Panc1 (cell line): ENCODE measurements at places on chromosomes 11 and 22. TPM values are rescaled to one million over a fixed set of nuclear protein-coding genes. Genes with fewer than 3 reads are reported as not detected.

GRCh38 chr11:123129920-123130319 is 65.1 kb downstream of the CLMP start:
- no peak for DNase-seq

GRCh38 chr22:19674929-19675253 is 39.4 kb upstream of the SEPTIN5 start:
- DNase-seq: no peak

DNA sequence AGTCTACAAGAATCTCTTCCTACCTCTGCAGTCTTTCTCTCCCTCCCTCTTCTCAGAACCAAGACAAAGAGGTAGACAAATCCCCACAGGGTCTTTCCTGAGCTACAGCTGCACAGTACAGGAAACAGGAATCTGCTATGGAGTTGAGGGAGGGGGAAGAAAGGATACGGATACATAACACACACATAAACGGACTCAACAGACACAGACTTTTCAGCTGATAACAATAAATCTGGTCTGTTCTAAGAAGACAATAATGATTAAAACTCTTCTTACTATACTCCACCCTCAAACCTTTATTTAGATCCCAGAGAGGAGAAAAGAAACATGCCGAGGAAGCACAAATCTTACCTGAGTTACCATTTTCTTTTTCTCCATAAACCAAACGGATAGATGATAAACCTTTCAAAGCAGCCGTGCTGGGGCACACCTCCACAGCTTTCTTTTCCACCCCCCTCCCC is 122.2 kb downstream of the APOL5 start:
- DNase-seq: no peak

DNA sequence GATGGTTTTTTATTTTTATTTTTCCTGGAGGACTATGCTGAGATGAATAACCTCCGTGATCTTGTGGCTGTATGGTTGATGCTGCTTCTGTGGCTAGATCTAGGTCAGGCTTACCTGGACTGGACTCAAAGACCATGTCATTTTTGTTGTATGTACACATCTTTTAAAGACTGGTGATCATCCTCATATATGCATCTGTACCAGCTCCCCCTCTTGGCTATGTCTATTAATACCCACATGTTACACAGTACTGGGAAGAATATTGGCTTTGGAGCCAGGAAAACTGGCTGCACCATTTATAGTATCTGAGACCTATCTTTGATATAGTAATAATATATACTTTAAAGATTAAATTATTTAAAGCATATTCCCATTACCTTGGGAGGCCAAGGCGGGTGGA is 18.4 kb upstream of the PITPNB start:
- DNase-seq: no peak

- DNase-seq: no peak
These were observed at the start of gene NCF4 for GRCh38 chr22:36860821-36861659. TSS of gene NCF4 (plus strand) at chr22:36861006. CDS start at chr22:36861172, 166 bp downstream.

GRCh38 chr11:10382518-10382917 is 72.5 kb upstream of the AMPD3 start:
- no peak for DNase-seq

GRCh38 chr11:14669958-14670357 is 26.4 kb downstream of the PDE3B start:
- no peak for DNase-seq

DNA sequence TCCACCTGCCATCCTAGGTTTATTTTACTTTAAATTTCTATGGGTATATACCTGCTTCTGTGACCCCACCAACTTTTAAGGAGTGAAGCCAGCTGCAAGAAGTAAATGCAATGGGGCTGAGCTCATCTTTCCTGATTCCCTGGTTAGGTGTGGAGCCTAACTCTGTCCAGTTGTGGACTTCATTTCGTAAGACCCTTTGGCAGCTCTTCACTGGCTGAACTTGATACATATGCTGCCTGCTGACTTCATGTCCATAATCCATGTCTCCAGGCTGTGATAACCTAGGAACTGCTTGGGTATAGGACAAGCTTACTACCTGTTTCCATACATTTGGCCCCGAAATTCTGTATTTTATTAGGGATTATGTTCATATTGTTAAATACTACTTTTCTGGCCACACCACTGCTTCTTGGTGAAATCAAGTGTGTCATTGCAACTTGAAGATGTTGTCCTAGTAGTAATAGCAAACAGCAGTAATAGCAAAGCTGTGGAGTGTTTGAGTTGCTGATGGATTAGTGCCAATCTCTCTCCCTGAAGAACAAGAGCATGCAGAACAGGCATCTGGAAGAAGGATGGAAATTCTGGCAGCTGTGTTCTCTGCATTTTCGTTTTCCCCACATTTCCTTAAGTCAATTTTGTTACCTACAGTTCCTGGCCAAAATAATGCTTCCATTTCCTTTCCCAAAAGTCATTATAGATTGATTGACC is 31.2 kb downstream of the LDLRAD3 start:
- DNase-seq: no peak

- no peak for DNase-seq
These were observed 223.2 kb downstream of the BLID start for GRCh38 chr11:121892863-121893262.

- DNase-seq: no peak
These were observed 15.6 kb upstream of the FXYD2 start for GRCh38 chr11:117839936-117840813.

DNA sequence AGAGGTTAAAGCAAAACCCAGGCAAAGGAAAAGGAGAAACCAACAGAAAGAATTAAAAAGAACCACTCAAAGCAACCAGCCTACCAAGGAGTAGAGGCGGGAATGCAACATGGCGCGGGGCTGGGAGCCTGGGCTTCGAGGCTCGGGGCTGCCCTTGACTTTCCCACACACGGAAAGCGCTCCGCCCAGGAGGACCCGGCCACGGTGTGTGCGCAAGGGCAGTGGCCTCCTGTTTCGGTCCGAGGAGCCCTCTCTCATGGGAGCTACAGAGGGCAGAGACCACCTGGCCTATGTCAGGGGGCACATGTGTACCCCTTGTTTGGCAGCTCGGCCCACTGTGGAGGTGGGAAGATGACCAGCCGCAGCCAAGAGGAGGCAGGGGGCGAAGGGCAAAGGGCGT is 55.9 kb downstream of the APOL1 start:
- DNase-seq: no peak

DNA sequence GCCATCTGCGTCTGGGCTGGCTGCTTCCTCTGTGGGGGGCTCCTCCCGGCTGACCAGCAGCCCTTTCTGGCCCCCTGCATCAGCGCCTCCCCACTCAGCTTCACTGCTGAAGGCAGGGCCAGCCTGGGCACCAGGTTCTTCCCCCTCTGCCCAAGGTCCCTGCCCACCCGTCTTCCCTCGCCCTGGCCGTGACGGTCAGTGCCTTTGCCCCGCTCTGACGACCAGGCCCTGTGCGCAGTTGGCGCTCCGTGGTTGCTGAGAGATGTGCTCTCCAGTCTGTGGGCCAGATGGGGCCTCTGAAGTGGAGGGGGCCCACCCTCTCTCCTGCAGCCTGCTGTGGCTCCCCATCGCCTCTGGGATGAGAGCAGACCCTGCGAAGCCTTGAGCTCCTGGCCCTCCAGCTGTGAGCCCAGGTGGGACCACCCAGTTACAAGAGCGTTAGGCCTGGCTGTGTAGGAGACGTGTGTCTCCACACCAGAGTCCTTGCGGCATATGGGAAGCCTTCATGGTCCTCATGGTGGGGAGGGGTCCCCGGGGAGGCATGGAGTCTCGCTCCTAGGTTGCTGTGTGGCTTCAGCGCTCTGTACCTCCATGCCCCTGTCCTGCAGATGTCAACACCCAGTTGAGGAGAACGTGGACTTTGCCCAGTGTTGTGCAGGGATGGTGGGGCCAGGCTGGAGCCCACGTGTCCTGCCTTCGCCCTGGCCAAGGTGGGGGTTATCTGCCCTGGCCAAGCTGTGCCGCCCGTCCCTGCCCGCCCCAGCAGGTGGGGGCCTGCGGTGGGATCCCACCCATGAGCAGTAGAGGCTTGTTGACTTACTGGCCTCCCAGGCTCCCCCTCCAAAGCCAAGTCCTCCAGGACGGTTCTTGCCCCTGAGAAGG is 14.2 kb downstream of the LRP5 start:
- no peak for DNase-seq

GRCh38 chr11:43962383-43963278 is 20.2 kb downstream of the C11orf96 start:
- no peak for DNase-seq

DNA sequence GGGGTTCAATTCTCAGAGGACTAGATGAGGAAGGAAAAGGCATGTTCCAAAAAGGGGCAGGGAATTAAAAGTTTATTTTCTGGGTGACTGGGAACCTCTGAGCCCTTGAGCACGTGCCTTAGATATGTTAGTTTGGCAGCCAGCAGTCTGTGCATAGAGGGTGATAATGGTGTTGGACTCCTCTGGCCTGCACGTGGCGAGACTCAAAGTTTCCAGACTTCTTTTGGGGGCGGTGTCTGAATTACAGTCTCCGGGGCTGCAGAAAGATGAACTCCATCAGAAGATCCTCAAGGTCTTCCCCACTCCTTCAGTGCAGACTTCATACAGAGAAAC is 861 bp upstream of the ZNRF3 start:
- no peak for DNase-seq

- DNase-seq: no peak
These were observed at the start of gene RTN4R for GRCh38 chr22:20268279-20269012. TSS of gene RTN4R (minus strand) at chr22:20268318. CDS start at chr22:20268092, 226 bp downstream.

GRCh38 chr11:67240576-67241389 is 25.5 kb upstream of the GRK2 start:
- DNase-seq: no peak

DNA sequence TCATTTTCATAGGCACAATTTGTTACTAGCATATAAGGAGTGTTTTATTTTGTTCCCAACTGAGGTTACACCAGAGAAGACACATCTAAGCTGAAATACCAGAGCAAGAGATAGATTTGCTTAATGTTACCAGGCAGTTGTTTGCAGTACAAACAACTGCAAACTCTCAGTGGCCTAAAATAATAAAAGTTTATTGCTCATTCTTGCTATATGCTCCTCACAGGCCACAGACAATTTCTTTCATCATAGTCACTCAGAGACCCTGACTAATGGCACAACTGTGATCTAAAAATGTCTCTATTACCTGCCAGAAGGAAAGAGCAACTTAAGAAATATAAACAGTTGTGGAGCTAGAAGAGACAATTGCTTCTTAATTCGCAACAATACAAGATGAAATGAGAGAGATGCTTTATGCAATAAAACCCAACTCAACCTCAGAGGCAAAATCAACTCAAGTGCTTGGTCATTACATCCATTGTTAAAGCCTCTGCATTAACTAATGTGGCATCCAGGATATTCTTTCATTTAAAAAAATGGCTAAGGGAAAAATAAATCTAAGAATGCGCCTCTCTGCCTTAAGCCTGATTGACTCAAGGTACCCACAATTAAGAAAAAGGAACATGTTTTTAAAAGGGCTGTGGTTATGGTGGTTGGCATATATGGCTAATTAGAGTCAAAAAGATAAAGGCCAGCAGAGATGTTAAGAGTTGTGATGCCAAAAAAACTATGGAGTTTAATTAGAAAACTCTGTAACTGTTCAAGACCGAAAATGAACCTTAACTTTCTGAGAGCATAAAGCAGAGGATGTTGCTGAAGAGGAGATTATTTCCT is 103.7 kb downstream of the CD44 start:
- no peak for DNase-seq

DNA sequence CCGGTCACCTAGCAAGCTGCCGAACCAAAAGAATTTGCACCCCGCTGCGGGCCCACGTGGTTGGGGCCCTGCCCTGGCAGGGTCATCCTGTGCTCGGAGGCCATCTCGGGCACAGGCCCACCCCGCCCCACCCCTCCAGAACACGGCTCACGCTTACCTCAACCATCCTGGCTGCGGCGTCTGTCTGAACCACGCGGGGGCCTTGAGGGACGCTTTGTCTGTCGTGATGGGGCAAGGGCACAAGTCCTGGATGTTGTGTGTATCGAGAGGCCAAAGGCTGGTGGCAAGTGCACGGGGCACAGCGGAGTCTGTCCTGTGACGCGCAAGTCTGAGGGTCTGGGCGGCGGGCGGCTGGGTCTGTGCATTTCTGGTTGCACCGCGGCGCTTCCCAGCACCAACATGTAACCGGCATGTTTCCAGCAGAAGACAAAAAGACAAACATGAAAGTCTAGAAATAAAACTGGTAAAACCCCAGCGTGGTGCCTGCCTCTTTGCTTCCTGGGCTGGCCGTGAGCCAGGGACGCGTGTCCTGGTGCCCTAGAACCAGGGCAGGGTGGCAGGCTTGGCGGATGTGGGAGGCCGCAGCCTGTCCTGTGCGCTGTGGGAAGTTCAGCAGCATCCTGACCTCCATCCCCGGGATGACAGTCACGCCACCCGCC is 13.2 kb downstream of the CCND1 start:
- no peak for DNase-seq

GRCh38 chr22:31143537-31143936 is 3.2 kb upstream of the PLA2G3 start:
- DNase-seq: no peak

GRCh38 chr11:111417766-111418435 is 38.8 kb upstream of the POU2AF1 start:
- no peak for DNase-seq

GRCh38 chr11:124934862-124935547 is 842 bp downstream of the HEPACAM start:
- DNase-seq: no peak

- DNase-seq: no peak
These were observed 44.8 kb downstream of the ADAMTS8 start for GRCh38 chr11:130383344-130384211.

DNA sequence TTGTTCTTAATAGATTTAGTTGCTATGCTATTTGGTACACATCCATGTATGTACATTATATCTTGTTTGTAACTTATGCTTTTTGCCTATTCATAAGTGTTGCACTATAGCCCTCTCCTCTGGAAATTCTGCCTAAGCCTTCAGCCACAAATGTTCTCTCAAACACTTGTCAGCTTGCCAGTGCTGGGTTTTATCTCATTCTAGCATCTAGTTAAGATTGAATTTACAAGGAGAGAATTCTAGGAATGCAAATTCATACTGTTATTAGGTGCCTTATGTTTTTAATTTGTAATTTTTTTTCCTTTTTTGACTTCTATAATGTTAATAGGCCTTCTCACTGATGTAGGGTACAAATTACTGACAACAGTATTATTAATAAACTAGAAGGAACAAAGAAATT is 14.6 kb upstream of the CTSC start:
- no peak for DNase-seq

The JRKL gene
- total RNA-seq: 9.6 TPM

The DDX10 gene
- total RNA-seq: 48.8 TPM

The RTN4RL2 gene
- 0.90 TPM for total RNA-seq

The CHCHD10 gene
- 84.4 TPM for total RNA-seq

The CCDC134 gene
- total RNA-seq: 16.7 TPM

The ADM gene
- total RNA-seq: 263 TPM

The C11orf65 gene
- 0.18 TPM for total RNA-seq

The SCUBE2 gene
- total RNA-seq: 2.8 TPM

The ADAMTS15 gene
- total RNA-seq: 39.9 TPM

The MMP8 gene
- not detected for total RNA-seq

The LRRN4CL gene
- 0.13 TPM for total RNA-seq

The LRRC74B gene
- not detected for total RNA-seq

The KRTAP5-7 gene
- total RNA-seq: not detected

The SMTNL1 gene
- total RNA-seq: not detected
